ENCODE measurements at places on chromosomes 1 and 21.

DNA sequence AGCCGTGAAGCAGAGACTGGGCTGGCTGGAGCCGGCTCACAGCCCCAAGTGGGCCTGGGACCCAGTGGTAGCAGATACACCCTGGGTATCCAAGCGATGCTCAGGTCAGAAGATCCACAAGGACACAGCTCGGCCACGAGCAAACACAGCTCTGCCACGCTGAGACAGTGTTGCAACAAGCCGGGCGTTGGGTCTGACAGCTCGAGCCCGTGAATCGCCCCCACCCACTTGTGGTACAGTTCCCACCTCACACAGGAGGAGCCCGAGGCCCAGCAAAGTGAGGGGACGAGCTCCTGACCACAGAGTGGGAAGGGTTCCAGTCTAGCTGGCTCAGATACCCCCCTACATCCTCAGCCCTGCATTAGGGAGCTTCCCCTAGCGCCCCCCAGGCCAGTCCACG lies 8.9 kb upstream of the PRKCZ start:
- no peak for DNase-seq

- DNase-seq = no peak
Observed at GRCh38 chr1:209652873-209653401, 712 bp upstream of the LAMB3 start.

DNA sequence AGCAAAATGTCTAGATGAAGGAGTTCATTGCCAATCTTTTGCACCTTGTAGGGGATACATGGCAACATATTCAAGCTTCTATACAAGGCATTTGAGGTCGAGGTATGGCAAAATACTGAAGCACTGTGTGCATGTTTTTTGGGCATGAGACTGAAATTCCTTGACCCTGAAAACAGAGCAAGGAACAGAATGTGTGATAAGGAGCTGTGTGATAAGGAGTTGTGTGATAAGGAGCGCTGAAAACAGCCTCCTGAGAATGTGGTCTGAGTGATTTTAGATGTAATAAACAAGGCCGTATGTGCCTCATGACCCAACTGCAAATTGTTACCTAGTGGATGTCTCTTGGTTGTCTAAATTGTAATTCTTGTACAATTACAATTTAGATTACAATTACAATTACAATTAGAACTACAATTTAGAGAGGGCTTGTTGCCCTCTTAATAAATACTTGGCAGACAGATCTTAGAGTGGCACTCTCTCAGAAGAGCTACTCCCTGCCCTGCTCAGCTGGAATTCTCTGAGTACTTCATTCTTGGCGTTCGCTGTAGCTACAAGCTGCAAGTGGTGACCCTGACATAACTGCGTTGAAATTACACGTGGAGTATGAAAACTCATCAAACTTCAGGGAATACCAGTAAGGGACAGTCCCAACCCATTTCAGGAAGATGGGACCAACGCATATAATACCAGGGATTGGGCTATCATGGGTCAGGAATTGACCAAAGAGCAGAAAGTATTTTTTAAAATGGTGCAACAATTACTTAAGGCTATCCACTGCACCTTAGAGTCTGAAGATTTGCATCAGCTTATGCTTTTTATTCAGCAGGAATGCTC lies 20.0 kb upstream of the ITLN1 start:
- DNase-seq = no peak

DNA sequence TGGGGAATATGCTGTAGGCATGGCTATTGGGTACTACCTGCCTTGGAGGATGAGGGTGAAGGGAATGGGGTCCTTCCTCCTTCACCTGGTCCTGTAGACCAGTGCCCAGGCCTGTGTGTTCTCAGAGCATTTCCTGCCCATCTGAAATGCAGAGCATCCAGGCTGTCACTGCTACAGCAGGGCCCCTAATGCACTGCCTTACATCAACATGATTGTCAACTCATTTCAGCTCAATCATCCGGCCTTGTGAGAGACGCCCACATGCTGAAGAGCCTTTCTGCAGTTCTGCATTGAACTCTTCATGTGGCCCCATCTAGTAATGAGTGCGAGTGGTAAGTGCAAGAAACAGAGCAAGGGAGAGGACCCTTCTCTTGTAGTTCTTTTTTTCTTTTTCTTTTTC lies 39.8 kb upstream of the SRP9 start:
- no peak for DNase-seq

DNA sequence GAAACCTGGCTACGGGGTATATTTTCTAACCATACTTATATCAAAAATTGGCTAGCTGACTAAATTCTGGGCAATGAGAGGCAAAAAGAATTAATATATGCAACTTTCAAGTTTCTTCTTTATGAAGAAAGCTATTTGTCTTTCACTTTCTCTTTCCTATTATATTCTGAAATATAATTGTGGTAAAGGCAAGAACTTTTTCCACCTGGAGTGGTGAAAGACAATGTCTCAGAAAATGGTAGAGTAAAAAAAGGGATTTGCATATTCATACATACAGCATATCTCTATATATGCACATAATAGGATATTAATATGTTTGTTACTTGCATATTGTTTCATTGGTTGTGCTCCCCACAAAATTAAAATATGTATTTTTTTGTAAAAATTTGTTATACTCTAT lies 793.8 kb downstream of the PLA2G4A start:
- no peak for DNase-seq

- DNase-seq = no peak
Observed at GRCh38 chr1:182301026-182301436, 90.6 kb downstream of the GLUL start.

GRCh38 chr1:189496768-189497167 lies 980.9 kb downstream of the BRINP3 start:
- DNase-seq = no peak

GRCh38 chr21:21631961-21632360 lies 633.8 kb downstream of the NCAM2 start:
- DNase-seq = no peak

DNA sequence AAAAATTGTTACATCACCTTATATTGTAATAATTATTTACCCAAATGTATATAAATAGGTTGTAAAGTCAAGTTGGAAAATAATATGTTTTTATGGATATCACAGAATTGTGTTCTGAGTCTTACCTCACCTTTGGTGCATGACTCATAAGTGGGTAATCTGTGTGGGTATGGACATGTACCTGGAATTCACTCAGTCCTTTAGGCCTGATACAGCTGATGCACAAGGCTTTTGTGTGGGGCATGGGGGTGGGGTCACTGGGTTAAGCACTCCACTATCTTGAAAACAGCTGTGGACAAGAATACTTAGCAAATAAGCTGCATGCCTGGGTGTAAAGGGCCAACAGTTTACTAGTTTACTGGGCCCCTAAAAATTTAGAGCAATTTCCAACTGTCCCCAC lies 34.4 kb downstream of the INKA2 start:
- DNase-seq = no peak

DNA sequence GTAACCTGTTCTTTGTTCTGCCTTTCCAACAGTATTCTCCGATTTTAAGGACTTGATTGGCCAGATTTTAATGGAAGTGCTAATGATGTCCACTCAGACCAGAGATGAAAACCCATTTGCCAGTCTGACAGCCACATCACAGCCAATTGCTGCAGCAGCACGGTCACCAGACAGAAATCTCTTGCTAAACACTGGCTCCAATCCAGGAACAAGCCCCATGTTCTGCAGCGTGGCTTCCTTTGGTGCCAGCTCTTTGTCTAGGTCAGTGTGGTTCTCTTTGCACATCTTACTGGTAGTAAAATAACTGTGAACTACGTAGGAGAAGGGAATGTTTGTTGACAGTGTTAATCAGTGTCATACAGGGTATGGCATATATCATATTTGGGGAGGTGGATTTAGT lies 72.7 kb downstream of the UBE4B start:
- no peak for DNase-seq

GRCh38 chr1:202144402-202145067 lies at the start of gene ARL8A:
Gene ARL8A (minus strand): TSS chr1:202144737. CDS start chr1:202144572, 165 bp downstream.
- peak; percentile 87 for DNase-seq

DNA sequence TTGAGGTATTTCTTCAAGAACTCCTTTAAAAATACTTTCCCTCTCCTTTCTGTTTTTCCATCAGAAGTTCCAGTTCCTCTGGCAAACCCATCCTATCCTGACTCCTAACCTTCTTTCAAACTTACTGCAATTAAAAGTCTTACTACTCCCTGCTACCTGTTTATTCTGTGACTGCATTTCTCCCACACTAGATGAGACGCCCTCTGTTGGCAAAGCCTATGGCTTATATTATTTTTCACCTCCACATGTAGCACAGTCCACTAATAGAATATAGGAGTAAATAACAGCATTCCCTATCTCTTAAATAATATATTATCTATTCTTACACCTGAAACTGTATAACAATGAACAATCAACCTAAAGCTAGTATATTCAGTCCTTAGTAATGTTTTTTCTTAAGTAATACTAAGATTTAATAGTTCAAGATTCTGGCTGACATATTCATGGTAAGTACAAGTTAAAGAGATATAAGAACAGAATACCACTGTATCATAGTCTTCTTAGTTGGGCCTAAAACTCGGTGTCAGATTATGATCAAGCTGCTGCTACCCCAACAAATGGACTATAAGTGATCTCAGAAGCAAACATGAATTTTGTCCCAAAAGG lies 54.8 kb downstream of the RAB3GAP2 start:
- DNase-seq = no peak

- DNase-seq = no peak
Observed at GRCh38 chr1:210691039-210691610, 362.4 kb downstream of the HHAT start.

DNA sequence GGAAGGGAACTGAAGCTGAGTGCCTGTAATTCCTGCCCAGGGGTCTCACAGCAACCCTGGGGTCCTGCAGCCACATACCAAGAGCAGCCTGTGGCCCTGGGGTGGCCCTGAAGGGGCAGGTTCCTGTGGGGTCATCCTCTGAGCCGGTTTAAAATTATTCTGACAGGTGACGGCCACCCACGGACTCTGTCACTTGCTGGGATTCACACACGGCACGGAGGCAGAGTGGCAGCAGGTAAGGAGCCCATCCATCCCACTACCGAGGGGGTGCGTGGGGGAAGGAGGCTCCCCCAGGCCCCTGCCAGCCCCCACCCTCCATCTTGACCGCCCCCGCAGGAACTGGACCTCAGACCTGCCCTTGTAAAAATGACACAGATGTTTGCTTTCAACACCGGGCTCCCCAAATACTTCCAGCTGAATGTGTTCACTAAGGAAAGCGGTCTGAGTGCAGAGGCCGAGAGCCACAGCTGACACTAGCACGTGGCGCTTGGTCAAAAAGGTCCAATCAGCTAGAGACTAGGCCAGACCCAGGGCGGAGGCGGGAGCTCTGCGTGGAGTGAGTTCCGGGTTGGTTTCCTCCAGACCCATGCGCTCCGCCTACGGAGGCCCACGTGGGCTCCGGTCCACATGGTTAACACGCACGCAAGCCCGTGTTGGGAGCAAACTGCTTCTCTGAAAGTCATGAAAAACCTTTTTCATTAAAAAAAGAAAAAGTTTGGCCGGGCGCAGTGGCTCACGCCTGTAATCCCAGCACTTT lies 10.0 kb downstream of the YBEY start:
- peak; percentile 83 for DNase-seq

GRCh38 chr21:37525810-37526209 lies 159.2 kb downstream of the DYRK1A start:
- DNase-seq = no peak

- no peak for DNase-seq
Observed at GRCh38 chr1:94304553-94304952, 67.2 kb upstream of the ARHGAP29 start.

DNA sequence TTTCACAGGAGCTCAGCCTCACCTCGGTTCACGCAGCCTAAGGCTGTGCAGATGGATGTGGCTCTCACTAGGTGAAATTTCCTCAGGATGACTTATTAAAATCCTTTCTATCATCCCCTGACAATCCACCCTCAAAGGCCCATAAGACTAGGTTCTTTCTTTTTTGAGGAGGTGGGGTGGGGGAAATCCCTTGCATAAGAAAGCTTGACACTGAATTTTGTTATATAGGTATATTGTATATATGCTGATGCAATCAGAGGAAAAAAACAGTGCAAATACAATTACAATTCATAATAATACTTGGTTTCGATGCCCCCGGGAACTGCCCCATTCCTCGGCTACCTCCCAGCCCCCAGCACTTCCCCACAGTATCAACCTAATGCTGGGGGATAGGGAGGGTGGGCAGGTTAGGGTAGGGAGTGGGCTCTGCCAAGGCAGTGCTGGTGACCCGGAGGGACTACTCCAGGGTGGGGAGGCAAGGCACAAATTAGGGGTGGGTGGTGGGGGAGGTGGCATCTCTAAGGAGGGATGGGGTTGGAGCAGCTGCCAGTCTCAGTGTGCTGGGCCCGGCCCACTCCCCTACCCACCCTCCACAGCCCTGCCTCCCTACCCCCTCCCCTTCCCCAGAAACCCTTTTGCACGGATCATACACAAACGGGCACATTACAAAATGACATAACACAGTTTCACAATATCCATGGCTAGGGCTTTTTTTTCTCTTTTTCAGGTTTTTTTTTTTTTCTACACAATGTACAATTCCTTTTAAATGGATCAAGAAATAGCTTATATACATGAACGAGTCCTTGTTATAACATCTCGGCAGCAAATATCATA lies 30.9 kb downstream of the SLC27A3 start:
- DNase-seq = no peak

DNA sequence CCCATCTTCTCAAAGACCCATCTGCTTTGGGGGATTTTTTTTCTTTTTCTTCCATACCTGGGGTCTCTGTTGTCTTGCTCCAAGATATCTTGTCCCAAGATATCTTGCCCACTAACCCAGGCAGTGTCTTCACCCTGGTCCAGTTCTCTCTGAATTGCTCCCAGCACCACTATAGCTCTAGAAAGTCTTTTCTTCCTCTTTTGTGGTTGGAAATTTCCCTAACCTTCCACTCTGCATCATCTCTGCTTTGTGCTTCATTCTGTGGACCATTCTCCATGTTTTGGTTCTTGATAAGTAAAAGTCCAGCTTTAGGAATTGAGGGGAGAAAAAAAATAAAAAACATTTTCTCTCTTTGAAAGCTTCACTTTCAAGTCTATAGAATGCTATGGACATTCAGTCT lies 20.9 kb downstream of the STYXL2 start:
- no peak for DNase-seq

GRCh38 chr1:178649582-178650350 lies 75.3 kb upstream of the RALGPS2 start:
- no peak for DNase-seq

- DNase-seq = no peak
Observed at GRCh38 chr1:116463730-116464129, 90.7 kb downstream of the ATP1A1 start.

GRCh38 chr1:113192242-113192641 lies 119.2 kb downstream of the LRIG2 start:
- DNase-seq = no peak

GRCh38 chr1:98327220-98327861 lies 334.2 kb upstream of the SNX7 start:
- DNase-seq = no peak

DNA sequence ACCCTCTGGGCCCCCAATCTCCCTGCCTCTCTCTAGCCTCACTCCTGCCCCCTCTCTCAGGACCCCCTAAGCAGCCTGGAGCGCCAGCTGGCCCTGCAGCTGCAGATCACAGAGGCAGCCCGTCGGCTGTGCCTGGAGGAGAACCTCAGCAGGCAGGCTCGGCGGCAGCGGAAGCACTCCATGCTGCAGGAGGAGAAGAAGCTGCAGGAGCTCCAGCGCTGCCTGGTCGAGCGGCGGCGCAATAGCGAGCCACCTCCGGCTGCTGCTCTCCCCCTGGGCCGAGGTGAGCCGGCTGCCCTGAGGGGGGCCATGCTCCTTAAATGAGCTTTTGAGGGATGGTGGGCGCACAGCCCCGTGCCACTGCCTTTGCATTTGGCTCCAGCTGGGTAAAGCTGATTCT lies 6.2 kb downstream of the INAVA start:
- DNase-seq = no peak

- DNase-seq = no peak
Observed at GRCh38 chr1:220906561-220907334, 27.5 kb downstream of the HLX start.

Data from left forelimb (tissue), 1 donor.